ENCODE measurements at places on chromosomes 5 and 9. TPM values are rescaled to one million over a fixed set of nuclear protein-coding genes. Genes with fewer than 3 reads are reported as not detected.

GRCh38 chr5:125263356-125263755 is 516.9 kb upstream of the ZNF608 start:
- DNase-seq: no peak

DNA sequence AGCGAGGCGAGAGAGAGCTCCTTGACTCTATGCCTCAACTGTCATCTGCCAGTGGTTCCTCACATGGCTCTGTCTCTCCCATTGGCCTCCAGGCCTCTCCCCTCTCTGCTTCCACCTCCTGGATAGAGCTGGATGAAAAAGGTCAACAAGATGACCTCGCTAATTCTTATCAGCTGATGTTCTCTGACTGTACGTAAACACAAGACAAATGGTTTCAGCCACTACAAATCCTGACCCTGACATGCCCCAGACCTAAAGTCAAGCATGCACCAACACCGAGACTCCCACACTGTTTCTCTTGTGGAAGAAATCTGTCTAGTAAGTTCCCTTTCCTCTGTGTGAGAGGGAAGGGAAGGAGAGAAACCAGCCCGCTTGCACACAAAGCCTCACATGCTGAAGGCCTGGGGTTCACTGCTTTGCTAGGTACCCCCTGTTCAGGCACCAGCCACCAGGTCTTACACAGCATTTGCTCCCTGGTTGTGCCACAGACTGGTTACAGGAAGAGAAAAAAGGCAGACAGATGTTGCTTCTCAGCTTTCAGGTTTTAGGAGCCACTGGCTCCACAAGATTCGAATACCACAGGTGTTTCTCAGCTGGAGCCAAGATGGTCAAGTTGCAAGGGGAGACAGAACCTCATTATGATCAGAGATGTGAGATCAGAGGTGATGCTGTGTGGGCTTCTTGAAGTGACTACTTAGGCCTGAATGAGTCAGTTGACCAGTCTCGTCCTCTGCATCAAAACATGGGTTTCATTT is 592.5 kb downstream of the CCDC171 start:
- DNase-seq: no peak

GRCh38 chr5:137960819-137961218 is 71.6 kb downstream of the PKD2L2 start:
- no peak for DNase-seq

DNA sequence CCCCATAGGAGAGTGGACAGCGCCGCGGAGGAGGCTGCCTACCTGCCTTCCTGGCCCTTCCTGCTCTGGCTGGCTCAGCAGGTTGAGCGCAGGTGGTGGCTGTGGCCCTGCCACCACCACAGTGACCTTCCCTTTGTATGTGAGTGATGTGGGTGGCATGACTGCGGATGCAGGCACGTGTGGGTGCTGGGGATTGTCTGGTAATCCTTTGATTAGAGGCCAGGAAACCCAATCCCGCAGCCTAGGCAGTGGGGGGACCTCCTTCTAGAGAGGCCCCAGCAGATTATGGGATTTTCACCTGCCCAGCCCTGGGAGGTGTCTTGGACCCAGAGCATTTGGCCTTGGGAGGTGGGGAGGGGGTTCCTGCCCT is 16.5 kb downstream of the RXRA start:
- DNase-seq: no peak

DNA sequence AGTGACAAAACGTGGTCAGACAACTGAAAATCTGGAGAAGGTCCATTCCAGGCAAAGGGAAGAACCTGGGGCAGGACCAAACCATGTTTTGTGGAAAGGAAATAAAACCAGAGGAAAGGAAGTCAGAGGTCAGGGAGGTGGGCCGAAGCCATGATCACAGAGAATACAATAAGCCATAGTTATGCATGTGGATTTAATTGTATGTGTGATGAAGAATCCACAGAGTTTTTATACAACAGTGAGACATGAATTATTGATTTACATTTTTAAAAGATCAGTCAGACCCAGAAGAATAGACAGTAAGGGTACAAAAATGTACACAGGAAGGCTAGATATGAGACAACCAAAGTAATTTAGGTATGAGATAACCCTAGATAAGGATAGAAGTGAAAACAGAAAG is 20.8 kb downstream of the TTC33 start:
- no peak for DNase-seq

DNA sequence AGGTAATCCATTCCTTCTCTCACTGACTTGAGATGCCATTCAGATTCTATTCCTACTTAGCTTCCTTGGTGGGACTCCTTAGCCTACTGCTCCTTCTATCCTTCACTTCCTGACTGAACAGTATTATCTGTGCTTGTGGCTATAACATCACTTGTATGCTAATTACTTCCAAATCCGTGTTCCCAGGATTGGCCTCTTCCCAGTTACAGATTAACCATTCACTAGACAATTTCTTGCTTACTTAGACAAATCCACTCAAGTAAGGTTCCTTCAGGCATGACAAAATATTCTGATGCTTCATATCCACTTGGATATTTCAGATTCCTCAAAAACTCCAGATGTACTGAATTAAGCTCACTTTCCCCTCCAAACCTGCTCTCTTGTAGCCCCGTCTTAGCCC is 18.3 kb downstream of the LIFR start:
- no peak for DNase-seq

DNA sequence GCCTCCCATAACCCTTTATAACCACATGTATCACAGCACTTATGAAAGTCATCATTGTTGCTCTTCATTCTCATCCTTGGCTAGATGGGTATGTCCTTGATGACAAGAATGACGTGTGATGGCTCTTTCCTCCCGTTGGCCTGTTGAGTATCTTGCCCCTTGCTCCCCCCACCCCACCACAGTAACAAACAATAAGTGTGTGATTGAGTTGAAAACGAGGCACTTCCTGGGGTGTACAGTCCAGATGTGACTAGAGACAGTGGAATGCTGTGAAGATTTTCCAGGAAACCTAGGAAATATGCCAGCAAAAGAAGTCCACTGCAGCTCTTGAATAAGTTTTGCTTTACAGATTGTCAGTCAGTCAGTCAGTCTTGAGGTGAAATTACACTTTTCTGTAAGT is 262.5 kb downstream of the ELAVL2 start:
- no peak for DNase-seq

GRCh38 chr5:95727764-95728191 is 3.4 kb upstream of the RHOBTB3 start:
- DNase-seq: no peak

- no peak for DNase-seq
Observed at GRCh38 chr9:89254058-89254772, 56.8 kb upstream of the CKS2 start.

GRCh38 chr9:36550135-36550534 is 22.6 kb upstream of the MELK start:
- DNase-seq: no peak

GRCh38 chr9:121439711-121440664 is 59.7 kb downstream of the GGTA1 start:
- no peak for DNase-seq

DNA sequence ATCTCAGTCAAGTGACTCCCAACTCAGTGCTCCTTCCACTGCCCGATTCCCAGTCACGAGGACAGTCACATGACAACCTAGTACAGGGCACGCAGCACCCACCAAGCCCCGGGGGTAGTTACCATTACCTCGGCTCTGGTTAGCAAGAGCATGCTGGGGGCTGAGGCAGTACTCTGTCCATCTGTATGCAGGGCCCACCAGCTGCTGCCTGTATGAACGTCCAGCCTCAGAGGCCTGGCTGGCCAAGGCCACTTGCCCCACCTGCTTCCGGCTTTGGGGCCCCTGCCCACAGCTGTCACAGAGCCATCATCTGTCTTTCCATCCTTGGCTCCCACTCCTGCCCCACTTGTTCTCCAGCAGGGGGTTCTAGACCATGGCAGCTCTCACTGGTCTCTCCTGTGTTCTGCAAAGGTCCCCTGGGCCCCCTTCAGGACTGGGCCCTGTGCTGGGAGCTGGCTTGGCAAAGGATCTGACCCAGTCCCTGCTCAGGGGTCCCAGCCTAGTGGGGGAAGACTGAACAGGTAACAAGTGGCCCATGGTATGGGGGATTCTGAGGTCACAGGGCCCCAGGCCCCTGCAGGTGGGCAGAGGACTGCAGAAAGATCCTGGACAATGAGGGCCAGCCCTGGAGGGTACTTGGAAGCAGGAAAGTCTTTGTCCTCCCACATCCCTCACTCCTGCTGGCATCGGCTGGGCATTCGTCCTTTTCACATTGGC is 3.3 kb downstream of the RPL35 start:
- DNase-seq: no peak

GRCh38 chr5:35308421-35308820 is 78.1 kb upstream of the PRLR start:
- DNase-seq: no peak

Gene MARCOL
- not detected for total RNA-seq

Gene FRRS1L
- 82.2 TPM for total RNA-seq

Gene EMB
- total RNA-seq: 3.0 TPM

Gene TAF11L3
- not detected for total RNA-seq

Gene C9orf50
- not detected for total RNA-seq

Gene SSBP2
- 372 TPM for total RNA-seq

Gene PCDHB10
- total RNA-seq: 13.1 TPM

Gene PPP1R26
- 38.5 TPM for total RNA-seq

Gene CDX1
- not detected for total RNA-seq

Gene GOLGA1
- total RNA-seq: 11.5 TPM
